Inflammatory macrophage treated with lipopolysaccharide for 4 hours (primary cell): ENCODE measurements at places on chromosomes 1 and 21.

GRCh38 chr21:40833184-40833583, 13.8 kb downstream of the DSCAM start:
- DNase-seq: no peak

GRCh38 chr21:44441041-44441400, 14.3 kb upstream of the LRRC3 start:
- no peak for DNase-seq

- DNase-seq: peak; percentile 90
Observed at GRCh38 chr1:161069731-161070270, at the start of gene ARHGAP30. TSS of gene ARHGAP30 (minus strand) at chr1:161069891. CDS start at chr1:161069624, 267 bp downstream.

DNA sequence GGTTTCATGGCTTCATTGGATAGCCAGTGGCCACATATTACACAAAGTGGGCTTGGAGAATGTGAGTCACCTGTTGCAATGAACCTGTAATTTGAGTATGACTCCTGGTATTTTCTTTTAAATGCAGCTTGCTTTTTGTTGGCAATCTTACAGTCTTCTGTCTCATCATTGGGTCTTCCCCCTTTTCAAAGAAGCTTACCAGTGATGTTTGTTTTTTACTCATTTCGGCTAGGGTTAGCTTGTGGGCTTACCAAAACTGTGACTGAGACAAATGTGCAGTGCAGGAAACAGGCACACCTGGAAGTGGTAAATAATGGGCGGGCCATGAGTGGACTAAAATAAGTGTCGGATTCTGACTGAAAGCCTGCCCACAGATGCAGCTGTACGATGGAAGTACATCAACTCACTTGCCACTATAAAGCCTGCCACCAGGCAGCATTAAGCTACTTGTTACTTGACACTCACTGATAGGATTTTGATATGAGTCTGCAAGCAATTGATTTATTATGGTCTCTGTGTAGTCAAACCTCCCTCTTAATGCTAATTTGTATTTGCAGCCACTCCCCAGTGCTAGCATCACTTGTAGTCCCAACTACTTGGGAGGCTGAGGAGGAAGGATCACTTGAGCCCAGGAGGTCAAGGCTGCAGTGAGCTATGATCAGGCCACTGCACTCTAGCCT, 4.2 kb downstream of the HHAT start:
- DNase-seq: no peak

- DNase-seq: no peak
Observed at GRCh38 chr1:95496773-95497172, 262.8 kb downstream of the RWDD3 start.

GRCh38 chr21:45575993-45576837, 34.0 kb upstream of the SLC19A1 start:
- DNase-seq: no peak

GRCh38 chr1:246659594-246660140, 64.5 kb upstream of the SCCPDH start:
- no peak for DNase-seq

- no peak for DNase-seq
Observed at GRCh38 chr1:186413319-186413718, 37.7 kb downstream of the ODR4 start.

GRCh38 chr1:189697113-189697512, 780.6 kb downstream of the BRINP3 start:
- no peak for DNase-seq

DNA sequence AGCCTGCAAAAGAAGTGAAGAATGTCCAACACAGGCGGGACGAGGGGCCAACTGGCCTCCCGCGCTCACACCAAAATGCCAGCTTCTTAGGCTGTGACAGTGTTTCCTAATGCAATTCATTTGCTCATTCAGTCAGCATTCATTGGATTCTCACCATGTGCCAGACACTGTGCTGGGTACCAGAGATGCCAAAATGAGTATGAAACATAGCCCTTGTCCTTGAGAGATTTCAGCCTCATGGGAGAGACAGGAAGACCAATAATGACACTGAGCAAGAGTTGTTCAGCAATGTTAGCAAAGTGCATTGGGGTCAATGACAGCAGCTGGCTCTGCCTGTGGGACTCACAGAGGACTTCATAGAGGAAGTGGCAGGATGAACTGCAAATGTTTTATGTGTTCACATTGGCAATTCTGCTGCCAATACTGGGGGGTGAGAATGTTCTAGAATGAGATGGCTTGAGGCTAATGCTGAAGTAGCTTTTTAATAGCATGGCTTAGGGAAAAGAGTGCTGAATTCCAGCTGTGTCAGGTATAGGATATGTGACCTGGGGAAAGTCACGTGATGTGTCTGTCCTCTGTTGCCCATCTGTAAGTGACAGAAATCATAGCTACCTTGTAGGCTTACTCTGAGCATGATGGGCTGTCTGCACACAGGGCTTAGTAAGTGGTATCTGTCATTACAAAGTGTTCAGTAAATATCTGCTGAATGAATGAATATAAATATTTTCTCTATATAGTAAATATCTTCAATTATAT, 58.3 kb upstream of the KIF26B start:
- no peak for DNase-seq
